RWPE2 (cell line): ENCODE measurements at places on chromosomes 13 and 19.
A peak's percentile ranks its signal among the peaks of the same experiment; 100 is the strongest.

GRCh38 chr13:108549934-108550333, 79.5 kb upstream of the MYO16 start:
- no peak for DNase-seq

DNA sequence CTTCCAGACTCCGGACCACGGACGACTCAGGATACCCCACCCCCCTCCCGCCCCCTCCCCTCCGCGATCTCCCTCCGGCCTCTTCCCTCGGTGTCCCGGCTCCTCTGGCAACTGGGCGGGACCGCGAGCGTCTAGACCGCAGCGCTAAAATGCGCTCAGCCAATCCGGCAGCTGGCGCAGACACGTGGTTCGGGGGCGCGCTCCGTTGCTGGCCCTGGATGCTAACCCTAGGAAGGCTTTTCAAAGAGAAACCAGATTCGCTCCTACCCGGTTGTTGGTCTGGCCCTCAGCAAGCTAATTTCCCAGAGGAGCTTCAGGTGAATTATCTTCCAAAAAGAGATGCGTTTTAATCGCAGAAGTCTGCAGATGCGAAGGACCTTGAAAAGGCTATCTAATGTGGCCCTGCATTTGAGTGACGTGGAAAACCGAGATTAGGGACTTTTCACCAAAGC, at the start of gene DZIP1:
TSS of gene DZIP1 (minus strand) at position 106 of the 452 bp plus-strand sequence. CDS start 2,677 bp downstream, outside the sequence.
- peak; percentile 83 for DNase-seq

DNA sequence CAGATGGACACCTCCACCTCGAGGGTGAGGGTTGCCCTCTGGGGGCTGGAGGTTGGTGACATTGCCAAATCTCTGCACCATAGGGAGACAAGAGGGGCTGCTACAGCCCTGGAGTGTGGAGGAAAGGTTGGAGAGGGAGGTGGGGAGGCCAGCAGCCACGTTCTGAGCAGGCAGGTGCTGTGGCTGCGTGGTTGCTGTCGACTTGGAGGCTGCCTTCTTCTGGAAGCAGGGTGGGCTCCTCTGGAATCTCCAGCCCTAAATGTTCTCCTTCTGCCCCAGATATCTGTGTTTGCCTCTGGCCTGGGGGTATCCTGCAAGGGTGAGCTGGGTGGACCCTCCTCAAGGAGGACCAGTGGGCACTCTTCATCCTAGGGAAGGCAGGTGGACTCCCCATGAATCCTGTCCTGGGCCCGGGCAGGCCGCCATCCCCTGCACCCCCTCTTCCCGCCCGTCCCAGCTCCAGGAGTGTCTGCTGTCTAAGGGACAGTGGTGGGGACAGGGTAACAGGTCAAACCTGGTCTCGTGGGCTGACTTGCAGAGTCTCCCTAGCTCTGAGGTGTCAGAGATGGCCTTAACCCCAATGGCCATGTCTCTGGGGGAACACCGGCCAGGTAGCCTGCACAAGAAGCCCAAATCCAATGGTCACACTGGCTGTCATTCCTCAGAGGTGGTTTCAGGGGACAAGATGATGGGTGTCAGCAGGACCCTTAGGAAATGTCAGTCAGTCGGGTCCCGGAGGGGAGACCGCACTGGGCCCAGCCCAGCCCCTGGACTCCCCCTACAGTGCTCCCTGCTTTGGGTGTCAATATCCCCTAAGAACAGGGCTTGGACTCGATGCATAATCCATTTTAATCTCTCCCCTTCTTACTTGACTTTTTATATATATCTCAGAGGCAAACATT, 32.3 kb upstream of the ZNF536 start:
- DNase-seq: no peak

- no peak for DNase-seq
Measured at GRCh38 chr13:48155848-48156247, 60.9 kb upstream of the MED4 start.

GRCh38 chr19:55116232-55116858, 1.1 kb downstream of the PPP1R12C start:
- DNase-seq: no peak

GRCh38 chr13:64551755-64552154, 2678.4 kb downstream of the PCDH9 start:
- DNase-seq: no peak

- no peak for DNase-seq
Measured at GRCh38 chr13:74206061-74206561, 71.9 kb upstream of the KLF12 start.

DNA sequence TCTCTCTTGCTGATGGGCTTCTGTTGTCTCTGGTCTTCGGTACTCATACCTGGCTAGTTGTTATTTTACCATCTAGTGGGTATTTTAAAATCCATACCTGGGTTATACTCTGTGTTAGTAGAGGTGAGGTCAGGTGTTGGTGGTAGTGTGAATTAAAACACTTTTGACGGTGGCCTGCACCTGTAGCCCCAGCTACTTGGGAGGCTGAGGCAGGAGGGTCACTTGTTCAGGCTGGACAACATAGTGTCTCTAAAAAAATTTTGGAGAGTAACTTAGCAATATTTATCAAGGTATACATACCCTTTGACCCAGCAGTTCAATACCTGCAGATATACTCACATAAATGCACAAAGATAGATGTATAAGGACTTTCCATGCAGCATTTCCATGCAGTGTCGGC, 55.4 kb downstream of the GSX1 start:
- no peak for DNase-seq

- DNase-seq: no peak
Measured at GRCh38 chr19:56066152-56067023, 54.7 kb downstream of the ZNF787 start.

DNA sequence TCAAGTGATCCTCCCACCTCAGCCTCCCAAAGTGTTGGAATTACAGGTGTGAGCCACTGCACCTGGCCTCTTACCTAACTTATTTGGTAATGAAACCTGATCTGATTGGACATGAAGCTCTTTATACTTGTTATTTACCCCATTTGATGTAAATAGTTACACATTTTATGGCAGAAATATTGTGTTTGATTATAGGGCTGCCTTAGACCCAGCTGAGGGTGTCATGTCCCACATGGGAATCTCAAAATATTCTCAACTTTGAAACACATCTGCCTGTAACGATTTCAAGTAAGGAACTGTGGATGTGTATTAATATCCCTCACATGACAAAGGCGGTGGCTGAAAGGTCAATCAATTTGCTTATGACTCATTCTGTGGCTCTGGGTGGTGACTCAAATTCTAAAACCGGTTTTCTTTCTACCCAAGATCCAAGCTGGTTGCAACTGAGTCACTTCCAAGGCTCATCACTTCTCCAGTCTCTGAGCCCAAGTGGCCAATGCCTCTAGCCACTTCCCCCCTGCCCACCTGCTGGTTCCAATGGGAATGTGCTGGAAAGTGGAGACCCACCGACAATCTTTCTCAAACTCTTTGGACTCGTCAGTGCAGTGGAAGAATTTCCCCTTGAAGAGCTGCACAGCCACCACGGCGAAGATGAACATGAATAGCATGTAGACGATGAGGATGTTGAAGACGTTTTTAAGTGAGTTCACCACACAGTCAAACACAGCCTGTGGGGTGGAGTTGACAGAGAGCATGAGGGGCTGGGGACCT, 110.9 kb downstream of the IER2 start:
- DNase-seq: no peak

DNA sequence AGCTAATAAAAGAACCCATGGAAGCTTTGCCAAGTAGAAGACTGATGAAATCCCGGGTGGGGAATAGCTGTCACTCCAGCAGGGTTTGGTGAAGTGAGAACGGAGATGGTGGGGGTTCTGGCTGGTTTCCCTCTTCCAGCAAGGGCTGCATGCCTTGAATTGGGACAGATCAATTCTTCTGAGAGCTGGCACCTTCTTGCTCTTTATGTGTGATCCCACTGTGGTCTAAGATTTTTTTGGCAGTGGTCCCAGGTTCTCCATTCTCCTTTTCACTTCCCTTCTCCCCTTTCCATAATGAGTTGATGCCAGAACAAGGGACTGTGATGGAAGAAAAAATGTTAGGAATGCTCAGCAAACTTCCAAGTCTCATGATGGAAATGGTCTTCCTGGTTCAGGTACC, 50.0 kb downstream of the TNFSF11 start:
- DNase-seq: no peak

DNA sequence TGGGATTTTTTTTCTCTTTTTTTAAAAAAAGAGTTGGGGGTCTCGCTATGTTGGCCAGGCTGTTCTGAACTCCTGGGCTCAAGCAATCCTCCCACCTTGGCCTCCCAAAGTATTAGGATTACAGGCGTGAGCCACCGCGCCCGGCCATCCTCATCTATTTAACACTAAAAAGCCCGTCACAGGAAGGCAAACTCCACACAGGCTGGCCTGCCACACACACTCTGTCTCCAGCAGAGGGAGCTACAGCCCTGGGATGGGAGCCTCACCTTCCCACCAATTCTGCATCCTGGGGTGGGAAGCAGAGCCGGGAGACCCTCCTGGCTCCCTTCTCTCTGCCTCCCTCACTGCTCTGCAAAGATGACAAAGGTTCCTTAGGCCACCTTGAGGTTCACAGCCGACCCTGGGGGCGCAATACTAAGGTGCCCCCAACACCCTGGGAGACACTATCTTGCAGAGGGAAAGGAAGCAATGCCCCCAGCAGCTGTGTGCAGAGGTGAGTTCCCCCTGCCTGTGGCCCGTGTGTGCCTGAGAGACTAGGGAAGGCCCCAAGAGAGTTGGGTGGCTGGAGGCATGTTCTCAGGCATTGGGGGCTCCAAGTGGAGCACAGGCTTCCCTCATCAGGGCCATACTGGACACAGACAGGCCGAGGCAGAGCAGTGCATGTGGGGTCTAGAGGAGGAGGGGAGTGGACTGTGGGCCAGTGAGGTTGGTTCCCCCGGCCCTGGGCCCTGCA, 27.4 kb upstream of the TIMM44 start:
- DNase-seq: no peak

DNA sequence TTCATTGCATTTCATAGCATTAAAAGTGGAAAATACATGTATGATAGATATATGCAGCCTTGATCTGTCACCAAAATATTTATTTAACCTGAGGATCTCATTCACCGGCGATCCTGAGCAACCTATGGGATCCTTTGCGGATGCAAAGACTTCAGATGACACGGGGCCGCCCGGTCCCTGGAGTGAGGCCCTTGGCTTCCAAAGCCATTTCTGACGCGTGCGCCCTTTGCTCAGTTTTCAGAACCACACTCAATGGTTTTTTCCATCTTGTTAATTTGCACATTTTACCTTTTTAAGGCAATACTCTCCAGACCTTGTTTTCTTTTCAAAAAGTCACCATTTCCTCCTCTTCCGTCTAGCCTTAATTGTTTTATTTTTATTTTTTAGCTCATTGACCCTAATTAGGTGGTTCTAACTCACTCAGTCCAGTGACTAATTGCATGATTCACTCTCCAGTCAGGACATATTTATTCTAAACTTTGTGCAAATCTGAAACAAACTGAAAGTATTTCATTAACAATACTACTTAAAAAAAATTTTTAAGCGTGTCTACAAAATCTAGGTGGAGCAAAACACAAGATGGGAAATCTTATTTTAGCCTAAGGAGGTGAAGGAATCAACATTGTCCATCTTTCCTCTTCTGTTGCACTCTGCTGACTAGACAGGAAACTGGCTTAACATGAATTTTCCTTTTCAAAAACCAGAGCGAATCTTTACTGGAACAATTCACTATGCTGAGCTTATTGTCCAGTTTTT, 47.9 kb downstream of the COL4A1 start:
- no peak for DNase-seq

DNA sequence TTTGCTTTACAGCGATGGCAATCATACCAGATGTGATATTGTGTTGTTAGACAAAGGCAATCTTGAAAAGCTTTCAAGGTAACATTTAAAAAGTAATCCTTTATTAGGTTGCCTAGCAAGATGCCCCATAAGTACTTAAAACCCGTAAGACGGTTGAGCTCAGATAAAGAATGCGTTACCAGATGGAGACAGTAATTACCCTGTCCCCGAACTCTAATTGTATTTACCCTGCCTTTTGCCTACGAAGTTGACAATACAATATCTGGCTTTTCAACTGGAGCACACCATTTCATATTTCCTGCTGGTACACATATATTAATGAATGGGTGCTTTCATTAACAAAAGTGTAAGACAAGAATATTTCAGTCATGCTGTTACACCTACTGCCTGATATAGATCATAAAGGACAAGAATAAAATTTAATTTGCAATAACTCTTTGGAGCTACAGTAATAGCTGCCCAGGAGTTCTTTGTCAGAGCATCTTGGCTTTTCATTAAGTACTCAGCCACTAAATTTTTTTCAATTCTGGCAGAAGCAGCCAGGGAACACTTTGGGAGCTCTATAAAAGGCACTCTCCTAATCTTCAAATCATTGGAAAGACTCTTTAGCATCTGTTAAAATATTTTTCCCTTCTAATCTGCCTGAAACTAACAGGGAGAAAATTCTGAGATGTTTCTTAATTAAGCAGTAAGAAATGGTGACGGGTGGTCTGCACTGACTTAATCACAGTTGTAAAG, 63.8 kb downstream of the DCT start:
- DNase-seq: no peak

- DNase-seq: no peak
Measured at GRCh38 chr19:47676811-47677210, 36.4 kb upstream of the EHD2 start.

DNA sequence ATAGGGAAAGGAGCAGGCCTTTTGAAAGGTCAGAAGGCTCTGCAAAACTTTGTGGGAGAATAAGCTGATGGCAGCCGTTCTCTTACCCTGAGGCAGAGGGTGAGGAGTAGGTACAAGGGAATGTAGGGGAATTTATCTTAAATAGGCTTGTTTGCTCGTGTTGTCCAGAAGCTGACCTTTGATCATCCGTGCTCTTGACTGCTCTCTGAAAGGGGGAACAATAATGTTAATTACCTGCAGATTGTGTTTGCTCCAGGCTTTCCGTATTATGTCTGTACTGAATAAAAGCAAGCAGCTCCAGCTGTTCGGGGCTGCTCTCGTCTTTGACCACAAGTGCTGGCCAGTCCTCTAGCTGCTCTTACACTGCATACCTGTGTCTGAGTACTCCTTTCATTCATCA, 116.3 kb downstream of the ZNF429 start:
- DNase-seq: no peak

- no peak for DNase-seq
Measured at GRCh38 chr13:95217920-95218830, 83.1 kb downstream of the ABCC4 start.

DNA sequence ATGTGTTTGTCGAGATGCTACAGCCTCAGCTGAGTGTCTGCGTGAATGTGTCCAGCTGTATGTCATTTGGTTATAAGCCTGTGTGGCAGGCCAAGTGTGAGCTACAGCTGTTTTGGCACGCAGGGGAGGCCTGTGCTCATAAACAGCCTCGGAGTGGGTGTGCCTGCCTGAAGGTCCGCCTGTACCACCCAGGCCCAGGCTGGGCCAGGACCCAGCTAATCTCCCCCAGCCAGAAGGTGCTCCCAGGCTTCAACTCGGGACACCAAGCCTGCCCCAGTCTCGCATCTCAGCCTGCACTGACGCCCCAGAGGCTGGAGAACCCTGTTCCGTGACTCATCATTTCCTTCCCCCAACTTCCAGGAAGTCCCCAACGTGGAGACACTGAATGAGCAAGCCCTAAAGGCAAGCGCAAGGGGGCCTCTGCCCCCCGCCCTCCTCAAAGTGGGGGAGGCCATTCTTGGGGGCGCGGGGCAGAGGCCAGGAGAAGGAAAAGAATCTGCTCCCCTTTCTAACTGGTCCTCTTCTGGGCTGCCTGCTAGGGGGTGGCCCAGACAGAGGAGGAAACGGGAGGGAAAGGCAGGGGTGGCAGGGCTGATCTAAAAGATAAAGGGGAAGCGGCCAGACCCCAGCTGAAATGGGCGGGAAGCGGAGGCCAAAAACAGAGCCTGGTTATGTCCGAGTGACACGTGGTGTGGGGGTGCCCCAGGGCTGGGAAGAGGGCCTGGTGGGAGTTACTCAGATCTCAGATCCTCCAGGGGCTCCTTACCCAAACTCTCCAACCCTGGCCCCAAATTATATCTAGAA, 2.0 kb downstream of the SLC1A5 start:
- peak; percentile 82 for DNase-seq

- DNase-seq: no peak
Measured at GRCh38 chr13:98144027-98144741, 1.3 kb downstream of the FARP1 start.

GRCh38 chr19:9645472-9645871, 24.4 kb upstream of the ZNF561 start:
- DNase-seq: no peak
